Activated T-cell treated with anti-CD3 and anti-CD28 coated beads, Interleukin-2, amount 50 U/mL, for 72 hours (primary cell): ENCODE measurements at places on chromosomes 1 and 21.

DNA sequence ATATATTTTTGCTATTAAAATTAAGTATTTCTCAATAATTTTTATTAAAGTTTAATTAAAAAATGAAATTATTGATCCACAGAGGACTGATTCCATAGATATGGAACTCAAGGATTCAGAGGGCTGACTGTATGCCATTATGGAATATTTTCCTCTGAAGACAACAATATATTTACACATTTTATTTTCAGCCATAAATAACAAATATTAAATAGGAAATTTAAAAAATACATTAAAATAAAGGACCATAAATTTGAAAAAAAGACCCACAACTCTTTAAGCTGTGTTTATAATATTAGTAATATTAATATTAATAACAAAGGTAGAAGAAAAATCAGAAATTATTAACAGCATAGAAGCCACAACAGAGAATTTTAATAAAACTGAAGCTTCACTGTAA is 18.2 kb downstream of the RGS13 start:
- DNase-seq, result no peak

DNA sequence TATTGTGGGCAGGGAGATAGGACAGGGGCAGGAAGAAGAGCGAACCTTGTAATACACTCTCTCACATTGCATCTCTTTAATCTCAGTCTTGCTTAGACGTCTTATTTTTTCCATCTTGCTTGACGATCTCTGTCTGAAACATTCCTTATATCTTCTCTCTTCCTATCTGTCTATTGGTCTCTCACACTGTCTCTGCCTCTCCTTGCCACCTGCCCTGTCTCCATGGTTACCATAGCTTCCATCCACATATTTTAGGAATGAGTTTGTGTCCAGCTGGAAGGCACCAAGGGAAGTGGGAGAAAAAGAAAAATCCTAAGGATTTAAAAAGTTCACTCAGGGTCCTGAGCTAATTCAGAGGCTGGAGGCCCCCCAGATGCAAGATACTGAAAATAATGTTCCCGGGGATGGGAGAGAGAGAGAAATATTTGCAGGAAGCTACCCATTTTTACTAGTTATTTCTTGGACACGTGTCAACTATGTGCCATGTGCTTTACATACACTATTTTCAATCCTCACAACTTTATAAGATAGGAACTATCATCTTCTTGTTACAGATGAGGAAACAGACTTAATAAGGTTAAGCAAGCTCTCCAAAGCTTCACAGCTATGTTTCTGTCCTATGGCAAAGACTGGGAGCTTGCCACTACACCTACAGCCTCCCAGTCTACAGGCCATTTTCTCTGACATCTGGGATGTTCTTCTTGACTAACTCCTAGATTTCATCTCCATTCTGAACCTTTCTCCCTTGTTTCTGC is 933 bp downstream of the ANKRD34A start:
- no peak for DNase-seq

GRCh38 chr1:114352797-114353196 is 158.2 kb downstream of the TRIM33 start:
- no peak for DNase-seq

DNA sequence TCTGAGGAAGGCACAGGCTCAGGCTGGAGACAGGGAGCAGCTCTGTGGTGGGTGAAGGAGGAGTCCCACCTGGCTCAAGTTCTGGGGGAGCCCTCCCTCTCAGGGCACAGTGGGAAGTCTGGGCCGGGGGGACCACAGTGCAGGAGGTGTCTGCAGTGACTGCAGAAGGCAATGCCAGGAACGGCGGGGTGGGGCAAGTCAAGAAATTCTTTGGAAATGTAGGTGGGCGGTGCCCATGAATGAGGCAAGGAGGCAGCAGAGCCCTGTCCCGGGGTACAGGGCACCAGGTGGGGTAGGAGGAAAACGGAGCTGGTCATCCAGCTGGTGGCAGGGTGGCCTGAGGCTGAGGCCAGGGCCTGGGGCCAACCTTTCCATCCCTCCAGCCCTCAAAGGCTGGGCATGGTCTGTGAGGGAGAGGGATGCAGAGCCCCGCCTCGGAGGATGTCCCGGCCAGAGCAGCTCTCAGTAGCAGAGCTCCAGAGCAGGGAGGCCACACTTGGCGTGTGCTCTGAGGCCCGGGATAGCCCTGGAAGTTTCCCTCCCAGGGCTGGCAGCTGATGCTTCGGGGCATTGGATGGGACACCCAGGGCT is 4.7 kb downstream of the TFF3 start:
- DNase-seq, result no peak

GRCh38 chr1:88744142-88744541 is 60.1 kb downstream of the PKN2 start:
- DNase-seq, result no peak

DNA sequence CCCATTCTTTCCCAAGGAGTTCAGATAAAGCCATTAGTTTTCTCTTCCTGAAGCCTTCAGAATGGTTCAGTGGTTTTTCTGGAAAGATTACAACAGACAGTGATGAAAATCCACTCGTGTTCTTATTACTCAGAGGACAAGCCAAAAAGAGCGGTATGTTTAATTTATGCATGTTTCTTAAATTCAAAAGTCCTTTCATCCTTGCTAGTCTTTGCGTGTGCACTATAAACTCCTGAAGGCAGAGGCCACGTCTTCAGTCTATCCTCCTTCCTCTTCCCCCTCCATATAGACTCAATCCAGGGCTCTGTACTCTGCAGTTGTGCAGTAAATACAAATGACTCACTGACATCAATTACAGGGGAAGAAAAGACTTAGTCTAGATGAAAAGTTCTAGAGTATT is 409.2 kb upstream of the PLXNA2 start:
- no peak for DNase-seq

DNA sequence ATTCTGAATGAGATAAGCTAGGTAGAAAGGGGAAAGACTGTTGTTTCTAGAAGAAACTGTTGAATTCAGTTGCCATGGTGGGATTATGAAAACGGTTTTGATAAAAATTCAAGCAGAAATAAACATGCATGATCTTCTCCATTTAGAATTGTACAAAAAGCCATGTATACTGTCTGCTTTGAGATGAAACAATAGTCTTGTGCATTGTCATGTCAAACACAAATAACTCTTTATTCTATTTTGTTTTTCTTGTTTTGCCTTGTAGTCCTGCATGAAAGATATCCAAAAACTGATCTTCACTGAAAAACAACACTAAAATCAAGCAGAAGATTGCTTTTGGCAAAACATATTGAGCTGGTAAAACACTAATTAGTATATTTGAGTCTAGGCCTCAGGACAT is 659.9 kb downstream of the LTN1 start:
- no peak for DNase-seq

DNA sequence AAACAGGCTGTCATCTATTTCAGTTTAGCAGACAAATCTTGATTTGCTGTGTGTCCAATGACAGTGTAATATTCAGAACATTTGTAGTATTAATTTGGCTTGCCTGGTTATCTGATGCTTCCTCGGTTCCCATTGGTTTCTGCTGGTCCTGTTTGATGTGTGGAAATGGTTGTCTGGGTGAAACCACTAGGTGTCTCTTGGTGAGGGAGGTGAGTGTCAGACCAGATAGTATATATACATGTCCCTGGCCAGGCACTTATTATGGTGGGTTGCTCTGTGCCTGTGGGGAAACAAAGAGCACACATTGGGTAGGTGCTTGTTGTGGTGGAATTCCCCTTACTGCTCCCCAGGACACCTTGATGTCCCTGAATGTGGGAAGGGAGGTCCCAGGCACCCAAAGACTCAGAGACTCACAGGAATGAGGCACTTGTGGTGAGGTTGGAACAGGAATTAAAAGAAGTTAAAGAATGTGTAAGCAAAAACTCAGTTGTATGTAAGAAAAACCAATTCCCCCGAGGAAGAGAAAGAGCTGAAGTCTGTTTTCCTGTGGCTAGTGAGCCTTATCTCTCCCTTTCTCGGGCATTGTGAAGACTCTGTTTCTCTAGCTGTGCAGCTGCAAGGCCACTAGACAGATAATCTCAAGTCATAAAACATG is 1519.1 kb downstream of the BRINP3 start:
- DNase-seq, result no peak

- peak; percentile 36 for DNase-seq
Measured at GRCh38 chr1:76330991-76331603, 256.6 kb downstream of the ST6GALNAC3 start.
